ENCODE measurements at places on chromosomes 4 and X.

DNA sequence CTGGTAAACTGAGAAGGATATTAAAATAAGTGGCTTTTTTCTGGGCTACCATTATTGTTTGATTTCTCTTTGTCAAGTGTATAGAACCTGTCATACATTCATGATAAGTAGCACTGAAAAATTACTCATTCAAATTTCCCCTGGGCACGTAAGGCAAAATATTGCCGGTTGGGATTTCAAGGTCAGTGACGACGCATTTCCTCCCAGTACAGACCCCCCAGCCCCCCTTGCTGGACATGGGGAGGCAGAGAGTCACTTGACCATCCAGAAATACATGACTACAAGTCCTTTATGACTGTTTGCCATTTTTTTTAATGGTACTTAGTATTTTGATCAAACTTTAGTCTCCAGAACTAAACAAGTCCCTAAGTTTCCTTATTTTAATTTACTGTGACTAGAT lies 6.8 kb upstream of the MND1 start:
- DNase-seq = no peak

- DNase-seq = no peak
Measured at GRCh38 chr4:111921714-111922113, 223.5 kb upstream of the FAM241A start.

DNA sequence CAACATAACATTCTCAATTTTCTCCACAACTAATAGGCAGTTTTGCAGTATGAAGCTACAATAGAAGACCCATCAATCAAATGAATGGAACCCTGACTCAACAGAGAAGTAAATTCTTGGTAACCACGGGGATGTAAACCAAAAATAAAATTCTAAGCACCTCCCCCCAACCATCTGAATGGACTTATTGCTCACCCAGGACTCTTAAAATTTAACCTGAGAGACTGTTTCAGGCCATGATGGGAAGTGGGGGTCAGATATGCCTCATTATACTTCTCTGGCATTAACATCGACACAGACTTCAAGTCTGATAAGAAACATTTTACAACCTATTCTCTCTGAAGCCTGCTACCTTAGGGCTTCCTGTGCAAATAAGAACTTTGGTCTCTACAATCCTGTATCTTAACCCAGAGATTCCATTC lies 620.9 kb downstream of the TLL1 start:
- no peak for DNase-seq

DNA sequence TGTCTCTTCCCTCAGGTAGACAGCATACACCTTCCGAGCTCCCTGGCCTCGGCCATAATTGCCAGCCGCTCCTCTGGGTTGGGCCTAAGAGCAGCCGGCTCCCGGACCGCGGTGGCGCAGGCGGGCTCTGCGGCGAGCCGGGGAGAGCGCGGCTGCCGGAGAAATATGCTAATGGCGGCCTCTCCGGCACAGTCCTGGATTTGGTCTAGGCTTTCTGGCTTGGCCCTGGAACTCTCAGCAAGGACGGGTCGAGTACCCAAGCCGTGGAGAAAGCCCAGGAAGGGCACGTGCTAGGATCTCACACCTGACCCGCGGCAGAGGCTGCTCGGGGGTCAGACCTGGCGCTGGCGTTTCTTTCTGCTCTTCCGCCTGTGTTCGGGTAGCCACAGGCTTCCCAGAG lies 18.6 kb upstream of the ZIC3 start:
- DNase-seq = no peak

All from umbilical cord (tissue), 2 donors.